ENCODE measurements at places on chromosomes 12 and 14. TPM values are rescaled to one million over a fixed set of nuclear protein-coding genes. Genes with fewer than 3 reads are reported as not detected.

The RTL1 gene
- total RNA-seq = not detected

The OAS2 gene
- 5.8 TPM for total RNA-seq

The RIN3 gene
- total RNA-seq = 4.9 TPM

The TAS2R19 gene
- 3.4 TPM for total RNA-seq

The GLT1D1 gene
- total RNA-seq = not detected

The PRIMA1 gene
- total RNA-seq = not detected

The LALBA gene
- total RNA-seq = not detected

The CEP170B gene
- 13.8 TPM for total RNA-seq

The SPTB gene
- total RNA-seq = under 0.01 TPM

The LRP6 gene
- total RNA-seq = 35.4 TPM

The ANO2 gene
- 33.1 TPM for total RNA-seq

The RASSF9 gene
- total RNA-seq = 0.99 TPM

The METTL17 gene
- 24.5 TPM for total RNA-seq

The ABHD12B gene
- total RNA-seq = not detected

The CDCA3 gene
- total RNA-seq = 14.8 TPM

The SLC10A1 gene
- total RNA-seq = not detected

The RPGRIP1 gene
- total RNA-seq = not detected

The A2M gene
- 31.1 TPM for total RNA-seq

The RPL41 gene
- total RNA-seq = 3,974 TPM

The TM7SF3 gene
- 100 TPM for total RNA-seq

The JAG2 gene
- 96.3 TPM for total RNA-seq

The RBP5 gene
- 0.19 TPM for total RNA-seq

Measured in endothelial cell of coronary artery (primary cell).